Muscle of leg (tissue), 16 donors: ENCODE measurements at places on chromosomes 2 and 18. TPM values are rescaled to one million over a fixed set of nuclear protein-coding genes. Genes with fewer than 3 reads are reported as not detected.

DNA sequence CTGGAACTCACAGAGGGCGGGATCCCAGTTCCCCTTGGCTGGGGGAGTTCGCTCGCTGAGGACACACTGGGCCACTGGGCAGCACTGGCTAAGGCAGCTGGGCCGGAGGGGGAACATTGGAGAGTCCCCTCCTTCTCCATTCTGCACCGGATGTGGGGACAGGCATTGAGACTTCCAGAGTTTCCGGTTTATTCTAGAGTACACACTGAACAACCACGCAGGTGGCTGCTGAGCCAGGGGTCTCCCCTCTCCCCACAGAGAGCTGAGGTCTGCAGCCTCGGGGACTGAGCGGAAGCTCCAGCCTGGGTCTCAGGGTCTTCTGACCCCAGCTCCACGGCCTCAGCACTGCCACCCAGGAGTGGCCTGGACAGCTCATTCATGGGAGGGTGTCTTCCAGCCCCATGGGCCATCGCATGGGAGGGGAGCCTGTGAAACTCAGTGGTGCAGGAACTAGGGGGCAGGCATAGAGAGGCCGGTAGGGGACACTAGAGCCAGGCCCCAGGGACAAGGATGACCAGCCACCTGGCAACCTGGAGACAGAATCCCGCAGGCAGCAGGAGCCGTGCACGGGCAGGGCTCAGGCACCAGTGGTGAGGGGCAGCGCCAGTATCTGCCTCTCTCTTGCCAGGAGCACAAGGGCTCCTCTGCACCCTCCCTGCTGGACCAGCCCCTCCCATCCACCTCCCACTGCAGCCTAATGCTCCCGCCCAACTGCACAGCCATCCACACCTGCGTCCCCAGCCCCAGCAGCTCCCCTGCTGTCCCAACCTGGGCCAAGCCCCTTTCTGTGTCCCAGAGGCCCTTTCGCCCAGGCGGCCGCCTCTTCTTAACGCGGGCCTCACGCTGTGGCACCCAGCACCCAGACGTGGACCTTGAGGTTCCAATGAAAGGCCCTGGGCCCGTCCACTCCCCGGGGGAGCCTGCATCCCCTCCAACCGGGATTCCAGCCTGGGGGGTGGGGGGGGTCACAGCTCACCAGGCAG lies 45.1 kb upstream of the GPC1 start:
- H3K27me3 ChIP-seq, result no peaks in the 10 kb centered on the region
- no peak overlapping the region for H3K27ac ChIP-seq
- H3K4me3 ChIP-seq, result no peak overlapping the region
- H3K36me3 ChIP-seq, result no peaks in the 10 kb centered on the region
- H3K4me1 ChIP-seq, result peaks cover 58% of the 10 kb centered on the region

- no peaks in the 10 kb centered on the region for H3K36me3 ChIP-seq
- no peak overlapping the region for H3K27ac ChIP-seq
- DNase-seq, result no peak
- no peaks in the 10 kb centered on the region for H3K27me3 ChIP-seq
- H3K4me1 ChIP-seq, result peaks cover 18% of the 10 kb centered on the region
Measured at GRCh38 chr2:8435608-8436007, 246.2 kb upstream of the ID2 start.

GRCh38 chr2:40556293-40556692 lies 104.4 kb upstream of the SLC8A1 start:
- no peak overlapping the region for H3K4me3 ChIP-seq
- H3K4me1 ChIP-seq, result no peaks in the 10 kb centered on the region
- DNase-seq, result peak; percentile 13
- H3K27ac ChIP-seq, result no peak overlapping the region

GRCh38 chr2:52341732-52342131 lies 1309.8 kb upstream of the NRXN1 start:
- H3K27me3 ChIP-seq, result no peaks in the 10 kb centered on the region
- H3K27ac ChIP-seq, result no peak overlapping the region

DNA sequence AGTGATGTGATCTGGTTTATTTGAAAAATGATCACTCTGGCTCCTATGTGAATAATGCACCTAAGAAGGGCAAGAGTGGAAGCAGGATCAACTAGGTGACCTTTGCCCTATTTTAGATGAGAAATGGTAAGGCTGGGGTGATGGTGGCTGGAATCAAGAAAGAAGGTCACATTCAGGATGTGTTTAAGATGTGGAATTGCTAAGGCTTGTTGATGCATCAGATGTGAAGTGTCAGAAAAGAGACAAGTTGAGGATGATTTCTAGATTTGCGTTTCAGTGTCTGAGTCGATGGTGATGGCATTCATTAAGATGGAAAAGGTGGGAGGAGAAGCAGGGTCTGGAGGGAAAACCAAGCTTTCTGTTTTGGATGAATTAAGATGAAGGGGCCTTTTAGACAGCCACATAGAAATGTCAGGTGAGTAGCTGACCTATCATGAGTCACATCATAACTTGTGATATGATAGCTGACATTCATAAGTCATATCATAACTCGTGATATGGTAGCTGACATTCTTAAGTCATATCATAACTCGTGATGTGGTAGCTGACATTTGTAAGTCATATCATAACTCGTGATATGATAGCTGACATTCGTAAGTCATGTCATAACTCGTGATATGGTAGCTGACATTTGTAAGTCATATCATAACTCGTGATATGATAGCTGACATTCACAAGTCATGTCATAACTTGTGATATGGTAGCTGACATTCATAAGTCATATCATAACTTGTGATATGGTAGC lies 101.2 kb upstream of the SEC11C start:
- DNase-seq, result no peak
- H3K4me3 ChIP-seq, result no peak overlapping the region
- H3K27me3 ChIP-seq, result peaks cover 2% of the 10 kb centered on the region
- H3K4me1 ChIP-seq, result peaks cover 6% of the 10 kb centered on the region
- no peak overlapping the region for H3K27ac ChIP-seq
- no peaks in the 10 kb centered on the region for H3K36me3 ChIP-seq

DNA sequence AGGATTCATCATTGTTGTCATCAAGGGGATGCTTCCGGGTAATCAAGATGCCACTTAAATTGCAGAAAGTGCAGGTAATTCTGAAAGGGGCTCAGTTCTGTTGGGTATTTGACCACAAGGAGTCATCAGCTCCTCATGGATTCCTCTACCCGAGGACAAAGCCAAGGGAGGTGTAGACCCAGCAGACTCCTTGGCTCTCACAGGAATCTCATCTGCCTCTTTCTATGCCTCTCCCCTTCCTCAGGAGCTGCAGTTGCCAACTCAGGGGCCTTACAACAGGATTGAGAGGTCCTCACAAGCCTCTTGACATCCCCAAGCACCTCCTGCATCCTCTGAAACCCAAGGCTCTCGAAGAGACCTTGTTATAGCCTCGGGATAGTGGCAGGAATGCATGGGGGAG lies 44.0 kb downstream of the ITGB6 start:
- no peak overlapping the region for H3K4me3 ChIP-seq
- no peak overlapping the region for H3K27ac ChIP-seq
- H3K27me3 ChIP-seq, result no peaks in the 10 kb centered on the region
- no peaks in the 10 kb centered on the region for H3K36me3 ChIP-seq
- no peaks in the 10 kb centered on the region for H3K4me1 ChIP-seq

- no peaks in the 10 kb centered on the region for H3K4me1 ChIP-seq
- H3K36me3 ChIP-seq, result peaks cover 35% of the 10 kb centered on the region
- DNase-seq, result no peak
- H3K27ac ChIP-seq, result no peak overlapping the region
- H3K4me3 ChIP-seq, result no peak overlapping the region
Measured at GRCh38 chr2:127479866-127480743, 46.2 kb downstream of the IWS1 start.

Gene SMC6
- total RNA-seq, result 39.7 TPM

GRCh38 chr2:46644690-46645385 lies 165.5 kb downstream of the TMEM247 start:
- peak; percentile 44 for DNase-seq
- no peak overlapping the region for H3K27ac ChIP-seq
- H3K36me3 ChIP-seq, result no peaks in the 10 kb centered on the region
- peaks cover 12% of the 10 kb centered on the region for H3K4me1 ChIP-seq

Gene FAM237A
- total RNA-seq, result not detected

- peaks cover 13% of the 10 kb centered on the region for H3K4me1 ChIP-seq
- H3K27me3 ChIP-seq, result peaks cover 3% of the 10 kb centered on the region
- peak; percentile 9 for DNase-seq
- H3K4me3 ChIP-seq, result peak overlapping the region; percentile 79
Measured at GRCh38 chr2:209424199-209424701, 403 bp downstream of the MAP2 start.

- no peaks in the 10 kb centered on the region for H3K36me3 ChIP-seq
- H3K4me3 ChIP-seq, result no peak overlapping the region
- peak; percentile 19 for DNase-seq
Measured at GRCh38 chr18:62128157-62128556, 58.7 kb downstream of the PIGN start.

- DNase-seq, result no peak
- peaks cover 12% of the 10 kb centered on the region for H3K4me1 ChIP-seq
- no peaks in the 10 kb centered on the region for H3K36me3 ChIP-seq
- H3K27ac ChIP-seq, result no peak overlapping the region
- peaks cover 2% of the 10 kb centered on the region for H3K27me3 ChIP-seq
Measured at GRCh38 chr2:20384953-20385352, 34.3 kb upstream of the PUM2 start.

DNA sequence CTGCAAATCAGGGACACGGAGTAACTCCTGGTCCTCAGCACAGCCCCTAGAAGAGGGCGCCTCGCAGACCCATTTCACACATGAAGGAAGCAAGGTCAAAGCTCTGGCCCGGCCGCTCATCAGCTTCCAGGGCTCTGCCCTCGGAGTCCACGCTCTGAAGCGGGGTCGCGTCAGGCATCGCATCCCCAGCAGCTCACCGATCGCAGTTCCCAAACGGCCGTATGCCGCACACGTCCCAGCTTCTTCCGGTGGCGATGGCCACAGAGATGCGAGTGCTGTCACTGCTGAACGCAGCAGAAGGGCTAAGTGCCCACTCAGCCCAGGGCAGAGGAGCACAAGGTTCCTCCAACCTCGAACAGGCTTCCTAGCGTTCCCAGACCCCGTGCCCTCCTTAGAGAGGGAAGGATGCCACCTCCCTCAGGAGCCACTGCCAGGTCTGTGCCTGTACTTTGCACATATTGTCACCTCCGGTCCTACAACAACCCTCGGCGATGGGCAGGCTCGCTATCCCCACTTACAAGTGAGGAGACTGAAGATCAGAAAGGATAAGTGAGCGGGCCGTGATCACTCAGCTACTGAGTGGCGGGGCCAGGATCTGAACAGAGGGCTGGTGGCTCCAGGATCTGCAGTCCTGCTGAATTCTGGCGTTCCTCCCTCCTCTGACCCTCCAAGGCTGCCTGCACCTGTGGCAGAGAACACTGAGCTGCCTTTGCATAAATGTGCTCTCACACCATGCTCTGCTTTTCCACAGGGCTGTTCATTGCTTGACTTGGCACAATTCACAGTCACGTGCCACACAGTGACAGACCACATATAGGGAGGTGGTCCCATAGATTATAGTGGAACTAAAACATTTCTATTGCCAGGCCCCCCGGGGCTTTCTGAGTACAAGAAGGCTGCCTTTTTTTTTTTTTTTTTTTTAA lies 71.4 kb downstream of the COPS8 start:
- no peak for DNase-seq
- no peaks in the 10 kb centered on the region for H3K36me3 ChIP-seq
- peaks cover 58% of the 10 kb centered on the region for H3K4me1 ChIP-seq
- no peak overlapping the region for H3K4me3 ChIP-seq
- H3K27me3 ChIP-seq, result no peaks in the 10 kb centered on the region

DNA sequence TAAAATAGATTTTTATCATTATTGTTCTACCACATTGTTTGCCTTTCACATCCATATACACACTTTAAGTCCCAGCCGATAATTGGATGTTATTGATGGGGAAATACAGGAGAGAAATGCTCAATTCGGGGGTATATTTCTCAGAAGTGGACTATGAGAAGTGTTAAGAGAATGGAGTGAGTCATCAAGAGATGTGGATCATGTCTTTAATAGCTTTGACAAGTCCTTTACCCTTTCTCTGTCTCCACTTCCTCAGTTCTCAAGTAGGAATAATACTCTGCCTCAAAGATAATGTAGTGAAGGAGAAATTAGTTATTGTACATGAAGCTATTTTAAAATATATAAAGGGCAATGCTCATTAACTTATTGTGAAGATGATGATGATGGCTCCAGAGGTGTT lies 1017.6 kb upstream of the PIK3C3 start:
- H3K27me3 ChIP-seq, result no peaks in the 10 kb centered on the region
- H3K4me3 ChIP-seq, result no peak overlapping the region
- H3K36me3 ChIP-seq, result no peaks in the 10 kb centered on the region
- no peak for DNase-seq
- no peaks in the 10 kb centered on the region for H3K4me1 ChIP-seq
- H3K27ac ChIP-seq, result no peak overlapping the region

DNA sequence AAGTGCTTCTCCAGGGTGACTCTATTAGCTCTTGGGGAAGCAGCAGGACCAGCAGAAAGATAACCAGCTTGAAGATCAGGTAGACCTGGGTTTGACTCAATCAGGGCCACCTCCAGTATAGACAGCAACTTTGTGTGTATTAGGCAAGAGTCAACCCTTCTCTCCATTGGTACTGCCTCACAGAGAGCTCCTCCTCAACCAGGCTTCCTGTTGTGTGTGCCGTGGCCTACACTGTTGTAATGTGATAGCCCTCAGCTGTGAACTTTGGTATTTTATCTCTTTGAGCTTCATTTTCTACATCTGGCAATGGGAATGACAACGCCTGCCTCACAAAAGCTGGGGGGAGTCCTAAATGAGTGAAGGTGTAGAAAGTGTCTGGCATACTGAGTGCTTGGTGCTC lies 17.0 kb upstream of the MAP3K20 start:
- H3K4me3 ChIP-seq, result no peak overlapping the region
- H3K4me1 ChIP-seq, result no peaks in the 10 kb centered on the region
- no peak for DNase-seq

Gene HAAO
- total RNA-seq, result 14.8 TPM

DNA sequence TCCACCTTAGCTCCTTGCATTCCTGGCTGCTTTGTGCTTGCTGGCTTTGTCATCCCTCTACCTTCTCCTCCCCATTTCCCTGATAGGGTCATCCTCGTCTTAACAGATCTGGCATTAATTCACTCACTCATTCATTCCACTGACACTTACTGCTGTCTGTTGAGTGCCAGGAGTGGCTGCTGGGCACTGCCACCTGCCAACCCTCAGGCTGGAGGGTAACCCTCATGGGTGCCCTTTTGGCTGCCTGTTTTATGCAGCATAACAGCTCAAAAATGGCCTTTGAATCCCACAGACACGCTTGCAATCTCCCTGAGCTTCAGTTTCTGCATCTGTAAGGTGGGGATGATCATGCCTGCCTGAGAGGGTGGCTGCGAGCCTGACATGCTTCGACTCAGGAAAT lies 25.2 kb downstream of the FHOD3 start:
- H3K27me3 ChIP-seq, result peaks cover 2% of the 10 kb centered on the region
- H3K4me3 ChIP-seq, result no peak overlapping the region
- no peak overlapping the region for H3K27ac ChIP-seq
- no peak for DNase-seq

DNA sequence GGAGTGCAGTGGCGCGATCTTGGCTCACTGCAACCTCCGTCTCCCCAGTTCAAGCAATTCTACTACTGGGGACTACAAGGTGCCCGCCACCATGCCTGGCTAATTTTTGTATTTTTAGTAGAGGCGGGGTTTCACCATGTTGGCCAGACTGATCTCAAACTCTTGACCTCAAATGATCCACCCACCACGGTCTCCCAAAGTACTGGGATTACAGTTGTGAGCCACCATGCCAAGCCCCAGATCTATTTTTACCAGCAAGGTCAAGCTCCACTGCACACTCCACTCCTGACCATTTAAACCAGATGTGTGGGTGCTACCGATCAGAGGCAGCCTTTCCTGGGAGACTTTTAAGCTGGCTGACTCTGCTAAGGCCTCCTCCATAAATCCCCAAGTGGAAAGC lies 67.5 kb upstream of the CD226 start:
- no peaks in the 10 kb centered on the region for H3K27me3 ChIP-seq
- H3K36me3 ChIP-seq, result no peaks in the 10 kb centered on the region
- no peak overlapping the region for H3K27ac ChIP-seq
- H3K4me3 ChIP-seq, result no peak overlapping the region
